Stimulated activated CD8-positive, alpha-beta memory T cell treated with anti-CD3 and anti-CD28 coated beads, Interleukin-7, amount 100 ng/mL, for 24 hours (primary cell): ENCODE measurements at places on chromosomes 1 and 21.

GRCh38 chr1:161439280-161440232, 65.7 kb upstream of the FCGR2A start:
- no peak for DNase-seq

DNA sequence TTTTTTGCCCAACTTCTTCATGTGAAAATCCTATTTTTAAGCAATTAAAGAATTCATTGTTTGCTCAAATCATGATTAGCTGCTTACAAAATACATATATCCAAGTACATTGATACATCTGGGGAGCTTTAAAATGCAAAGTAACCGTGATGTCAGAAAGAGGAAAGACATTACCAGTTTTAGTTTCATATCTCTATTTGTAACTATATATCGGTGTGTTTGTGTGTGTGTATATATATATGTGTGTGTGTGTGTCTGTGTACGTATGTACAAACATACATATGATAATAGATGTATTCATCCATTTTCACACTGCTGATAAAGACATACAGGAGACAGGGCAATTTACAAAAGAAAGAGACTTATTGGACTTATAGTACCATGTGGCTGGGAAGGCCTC, 310.1 kb downstream of the DPYD start:
- no peak for DNase-seq

DNA sequence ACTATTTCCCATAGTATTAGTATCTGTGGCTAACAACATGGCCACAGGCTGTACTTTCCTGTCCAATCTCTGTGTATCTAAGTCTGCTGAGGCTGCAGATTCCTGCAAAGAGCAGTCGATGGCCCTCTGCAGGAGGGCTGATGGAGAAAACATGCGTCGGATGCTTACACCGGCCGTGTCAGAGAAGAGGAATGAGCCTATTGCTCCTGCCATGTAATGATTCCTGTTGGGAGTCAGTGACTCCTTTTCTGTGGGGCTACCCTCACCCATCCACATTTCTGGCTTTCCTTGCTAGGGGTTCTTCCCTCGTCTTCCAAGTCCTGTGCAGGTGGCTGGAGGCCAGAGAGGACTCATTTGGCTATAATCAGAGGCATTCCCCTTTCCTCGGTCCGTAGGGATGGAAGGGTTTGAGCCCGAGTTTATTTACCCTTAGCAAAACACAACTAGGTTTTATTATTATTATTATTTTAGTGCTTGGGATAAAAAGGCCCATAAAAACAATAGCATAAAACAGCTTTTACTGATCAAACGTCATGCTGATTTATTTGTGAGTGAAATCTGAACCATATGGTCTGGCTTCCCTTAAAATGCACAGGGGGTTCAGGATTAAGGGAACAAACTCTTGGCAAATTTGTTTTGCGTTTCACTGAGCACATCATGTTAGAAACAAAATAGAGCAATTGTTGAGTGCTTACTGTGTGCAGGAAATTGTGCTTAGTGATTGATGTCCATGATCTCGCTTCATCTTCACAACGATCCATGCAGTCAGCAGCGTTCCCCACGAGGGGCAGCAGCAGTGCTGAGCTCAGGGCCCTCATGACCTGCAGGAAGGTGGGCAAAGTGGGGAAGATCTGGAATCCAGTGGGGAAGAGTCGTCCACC, 70.8 kb downstream of the KIF26B start:
- DNase-seq: no peak

DNA sequence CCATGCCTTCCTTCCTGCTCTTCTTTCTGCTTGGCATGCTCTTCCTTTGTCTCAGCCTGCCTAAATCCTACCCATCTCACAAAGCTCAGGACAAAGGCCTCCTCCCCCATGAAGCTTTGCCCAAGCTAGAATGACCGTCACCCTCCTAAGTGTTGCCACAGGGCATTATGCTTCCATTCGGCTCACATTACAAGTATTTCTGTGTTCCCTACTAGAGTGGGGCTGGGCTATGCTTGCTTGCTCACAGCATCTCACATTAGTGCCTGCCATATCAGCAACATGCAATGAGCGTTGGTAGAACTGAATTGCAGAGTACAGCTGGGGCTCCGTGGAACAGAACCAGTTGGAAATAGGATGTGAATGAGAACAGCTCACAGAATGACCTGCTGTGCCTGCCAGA, 82.8 kb downstream of the CD58 start:
- no peak for DNase-seq

DNA sequence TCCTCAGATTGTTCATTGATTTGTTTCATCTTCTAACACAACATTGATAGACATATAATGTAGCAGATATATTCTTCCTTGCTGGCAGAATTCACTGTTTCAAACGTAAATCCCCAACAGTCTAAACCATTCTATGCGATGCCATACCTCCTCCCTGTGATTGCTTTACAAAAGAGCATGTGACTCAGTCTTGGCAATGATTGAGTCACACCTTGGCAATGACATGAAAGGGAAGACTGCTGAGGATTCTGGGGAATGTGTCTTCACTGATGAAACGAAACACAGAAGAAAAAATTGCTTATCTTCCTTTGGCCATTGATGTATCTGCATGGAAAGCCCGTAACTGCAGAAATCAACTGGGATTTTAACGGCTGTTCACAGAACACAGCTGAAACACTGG, 409.6 kb upstream of the ZRANB2 start:
- no peak for DNase-seq

DNA sequence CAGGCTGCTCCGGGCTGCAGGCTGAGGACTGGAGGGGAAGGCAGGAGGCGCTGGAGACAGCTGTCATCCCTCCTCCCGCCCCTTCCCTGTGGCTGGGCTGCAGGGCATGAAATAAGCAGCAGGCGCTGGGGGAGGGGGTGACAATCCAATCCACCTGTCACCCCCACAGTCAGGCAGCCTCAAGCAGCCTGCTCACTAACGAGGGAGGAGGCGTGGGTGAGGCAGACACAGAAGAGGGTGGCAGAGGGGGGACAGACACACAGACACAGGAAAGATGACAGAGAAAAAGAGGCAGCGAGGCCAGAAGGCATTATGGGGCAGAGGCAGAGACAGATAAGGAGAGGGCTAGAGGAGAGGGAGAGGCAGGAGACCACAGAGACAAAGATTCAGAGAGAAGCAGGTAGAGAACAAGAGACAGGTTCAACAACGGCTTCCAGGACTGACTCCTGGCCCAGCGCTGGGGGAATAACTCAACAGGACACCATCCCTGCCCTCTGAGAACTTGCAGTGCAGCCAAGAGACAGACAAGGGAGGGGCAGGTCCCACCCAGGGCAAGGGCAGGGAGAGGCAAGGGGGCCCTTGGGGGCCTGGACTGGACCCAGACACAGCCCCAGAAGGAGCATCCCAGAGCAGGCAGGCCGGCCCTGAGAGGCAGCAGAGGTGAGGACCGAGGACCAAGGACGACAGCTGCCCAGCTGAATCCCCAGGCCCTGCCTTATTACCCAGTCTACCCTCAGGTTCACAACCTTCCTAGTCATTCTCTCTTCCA, 11.2 kb downstream of the MEF2D start:
- no peak for DNase-seq

DNA sequence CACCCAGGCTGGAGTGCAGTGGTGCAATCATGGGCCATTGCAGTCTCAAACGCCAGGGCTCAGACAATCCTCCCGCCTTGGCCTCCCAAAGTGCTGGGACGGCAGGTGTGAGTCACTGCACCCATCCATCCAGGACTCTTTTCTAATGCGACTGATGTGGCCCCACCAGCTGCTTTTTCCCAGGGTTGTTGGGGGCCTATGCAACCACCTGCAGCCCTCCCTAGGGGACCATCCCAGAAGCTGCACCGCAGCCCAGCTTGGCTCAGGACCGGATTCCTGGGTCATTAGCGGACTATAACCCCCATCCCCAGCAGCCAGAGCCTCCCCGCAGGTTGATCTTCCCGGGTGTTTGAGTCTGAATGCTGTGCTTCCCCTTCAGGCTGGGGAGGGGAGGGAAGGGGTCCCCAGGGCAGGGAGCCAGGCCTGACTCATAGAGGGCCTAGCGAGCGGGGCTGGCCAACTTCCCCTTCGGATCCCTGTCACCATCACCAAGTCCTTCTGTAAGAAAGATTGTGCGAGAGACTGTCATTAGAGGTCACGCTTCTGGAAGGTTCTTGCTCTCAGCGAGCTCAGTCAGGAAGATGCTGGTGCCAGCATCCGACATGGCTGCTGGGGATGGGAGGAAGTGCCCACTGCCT, 108.7 kb upstream of the ACTRT2 start:
- no peak for DNase-seq

DNA sequence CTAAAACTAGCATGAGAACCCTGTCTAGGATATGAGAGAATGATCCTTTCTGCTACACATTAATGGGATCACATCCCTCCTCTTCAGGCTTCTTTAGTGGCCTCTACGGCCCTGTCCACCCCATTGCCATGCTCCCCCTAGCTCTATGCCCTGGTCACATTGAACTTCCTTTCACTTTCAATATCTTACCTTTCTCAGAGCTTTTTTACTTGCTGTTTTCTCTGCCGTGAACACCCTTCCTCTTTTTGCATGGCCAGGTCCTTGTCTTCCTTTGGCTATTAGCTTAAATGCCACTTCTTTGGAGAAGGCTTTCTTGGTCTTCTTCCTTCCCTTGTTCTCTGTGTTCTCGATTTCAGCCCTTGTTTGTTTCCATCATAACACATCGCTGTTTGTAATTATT, 97.4 kb downstream of the GIPC2 start:
- DNase-seq: no peak

DNA sequence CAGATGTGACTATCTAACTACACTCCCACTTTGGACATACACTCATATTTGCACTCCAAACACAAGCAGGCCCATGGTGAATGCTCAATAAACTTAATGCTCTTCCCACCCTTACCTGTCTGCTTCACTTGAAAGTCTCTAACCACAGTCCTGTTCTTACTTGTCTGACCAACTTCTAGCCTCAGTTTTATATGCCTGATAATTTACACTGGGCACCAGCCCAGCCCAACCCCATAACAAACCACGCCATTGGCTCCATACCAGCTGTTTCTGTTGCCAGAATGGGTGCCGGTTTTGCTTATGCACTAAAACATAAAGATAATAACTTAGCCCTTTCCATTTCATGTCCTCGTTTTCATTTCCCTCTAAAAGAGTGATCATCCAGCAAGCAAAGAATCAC, 395.4 kb downstream of the NTNG1 start:
- DNase-seq: no peak

- DNase-seq: no peak
These were observed 9.6 kb downstream of the LRRC53 start for GRCh38 chr1:74502858-74503257.
